ENCODE measurements at places on chromosomes 2 and 18. TPM values are rescaled to one million over a fixed set of nuclear protein-coding genes. Genes with fewer than 3 reads are reported as not detected.

ANKRD53 gene
- total RNA-seq = 1.1 TPM

DNA sequence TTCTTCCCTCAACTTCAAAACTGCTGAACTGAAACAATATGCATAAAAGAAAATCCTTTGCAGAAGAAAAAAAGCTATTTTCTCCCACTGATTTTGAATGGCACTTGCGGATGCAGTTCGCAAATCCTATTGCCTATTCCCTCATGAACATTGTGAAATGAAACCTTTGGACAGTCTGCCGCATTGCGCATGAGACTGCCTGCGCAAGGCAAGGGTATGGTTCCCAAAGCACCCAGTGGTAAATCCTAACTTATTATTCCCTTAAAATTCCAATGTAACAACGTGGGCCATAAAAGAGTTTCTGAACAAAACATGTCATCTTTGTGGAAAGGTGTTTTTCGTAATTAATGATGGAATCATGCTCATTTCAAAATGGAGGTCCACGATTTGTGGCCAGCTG is 8.4 kb downstream of the HOXD8 start:
- no peaks in the 10 kb centered on the region for H3K36me3 ChIP-seq
- no peak for DNase-seq
- H3K4me1 ChIP-seq = peaks cover 25% of the 10 kb centered on the region

- no peak overlapping the region for H3K27ac ChIP-seq
- H3K36me3 ChIP-seq = no peaks in the 10 kb centered on the region
- no peaks in the 10 kb centered on the region for H3K27me3 ChIP-seq
- H3K4me3 ChIP-seq = no peak overlapping the region
- no peak for DNase-seq
Measured at GRCh38 chr2:34991508-34992274, 1363.9 kb upstream of the CRIM1 start.

SCN9A gene
- total RNA-seq = 13.6 TPM

APCDD1 gene
- 33.4 TPM for total RNA-seq

DNA sequence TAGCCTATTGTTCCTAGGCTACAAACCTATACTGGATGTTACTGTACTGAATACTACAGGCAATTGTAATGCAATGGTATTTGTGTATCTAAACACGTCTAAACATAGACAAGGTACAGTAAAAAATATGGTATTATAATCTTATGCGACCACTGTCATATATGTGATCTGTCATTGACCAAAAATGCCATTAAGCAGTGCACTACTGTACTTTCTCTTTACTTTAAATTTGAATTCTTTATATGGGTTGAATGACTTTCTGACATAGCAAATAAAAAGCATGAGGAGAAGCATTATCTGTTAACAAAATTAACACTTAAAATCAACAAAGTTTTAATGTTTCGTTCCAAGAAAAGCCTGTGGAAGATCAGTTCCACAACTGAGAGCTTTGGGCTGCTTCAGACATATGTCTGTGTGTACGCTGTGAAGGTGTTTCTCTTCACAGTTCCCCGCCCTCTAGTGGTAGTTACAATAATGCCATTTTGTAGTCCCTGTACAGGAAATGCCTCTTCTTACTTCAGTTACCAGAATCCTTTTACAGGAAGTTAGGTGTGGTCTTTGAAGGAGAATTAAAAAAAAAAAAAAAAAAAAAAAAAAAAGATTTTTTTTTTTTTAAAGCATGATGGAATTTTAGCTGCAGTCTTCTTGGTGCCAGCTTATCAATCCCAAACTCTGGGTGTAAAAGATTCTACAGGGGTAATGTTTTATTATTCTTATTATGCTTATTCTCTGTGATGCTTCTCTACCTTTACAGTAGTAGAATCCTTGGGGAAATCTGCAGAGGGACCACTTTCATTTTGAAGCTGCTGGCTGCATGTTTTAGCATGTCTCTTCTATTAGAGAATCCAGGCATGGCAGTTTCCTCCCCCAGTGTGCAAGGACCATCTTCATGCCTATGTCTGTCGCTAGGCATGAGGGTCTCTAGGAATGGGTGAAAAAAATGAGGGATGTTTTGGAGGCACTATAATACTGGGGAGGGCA is 54.5 kb downstream of the SCN2A start:
- no peak for DNase-seq
- no peaks in the 10 kb centered on the region for H3K27me3 ChIP-seq
- H3K4me3 ChIP-seq = no peak overlapping the region
- no peaks in the 10 kb centered on the region for H3K4me1 ChIP-seq
- H3K27ac ChIP-seq = no peak overlapping the region

ITGA4 gene
- 24.0 TPM for total RNA-seq

All from lower lobe of right lung (tissue), 2 donors.